NCI-H1105 treated with DMSO at 0.1 percent for 48 hours (cell line): ENCODE measurements at places on chromosomes 3 and 15.

DNA sequence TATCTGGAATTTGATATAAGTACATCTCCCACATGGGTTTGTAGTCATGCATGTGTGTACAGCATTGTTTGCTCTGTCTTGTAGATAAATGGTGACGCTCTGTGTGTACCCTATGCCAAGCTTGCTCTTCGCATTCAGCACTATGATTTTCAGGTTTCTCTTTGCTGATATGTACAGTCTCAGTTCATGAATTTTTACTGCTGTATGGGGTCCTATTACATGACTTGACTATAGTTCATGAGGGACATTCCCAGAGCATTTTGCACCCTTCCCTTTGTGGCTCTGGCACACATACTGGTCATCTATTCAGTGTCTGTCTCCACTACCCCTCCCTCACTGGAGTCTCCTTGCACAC is 132.7 kb downstream of the EEFSEC start:
- DNase-seq, result no peak

- no peak for DNase-seq
Observed at GRCh38 chr3:28008235-28008634, 233.2 kb upstream of the CMC1 start.

DNA sequence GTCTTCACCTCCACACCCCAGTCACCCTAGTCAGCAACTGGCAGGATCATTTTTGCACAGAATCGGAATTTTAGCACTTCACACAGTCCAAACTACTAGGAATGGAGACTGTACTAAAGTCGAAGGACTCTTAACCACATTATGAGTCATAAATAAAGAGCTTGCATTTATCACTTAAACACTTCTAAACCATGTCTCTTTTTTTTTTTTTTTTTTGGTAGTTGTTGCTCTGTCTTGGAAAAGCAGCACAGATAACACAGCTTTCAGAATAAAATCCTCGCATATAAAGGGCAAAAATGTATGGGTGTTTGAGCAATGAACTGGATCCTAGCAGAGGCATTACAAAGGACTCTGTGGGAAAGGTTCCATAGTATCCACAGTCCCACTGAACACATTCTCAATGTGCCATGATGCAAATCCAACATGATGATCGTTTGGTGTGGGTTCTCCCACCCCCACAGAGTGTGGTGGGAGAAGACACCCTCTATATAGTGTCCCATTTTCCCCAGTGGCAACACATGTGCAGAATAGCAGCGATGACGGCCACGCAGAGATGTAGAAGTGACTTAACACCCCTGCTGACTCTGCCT is 47.1 kb downstream of the FOXP1 start:
- no peak for DNase-seq

GRCh38 chr15:90500171-90500570 is 29.6 kb upstream of the CRTC3 start:
- DNase-seq, result no peak
